ENCODE measurements at places on chromosomes 1 and 21.

DNA sequence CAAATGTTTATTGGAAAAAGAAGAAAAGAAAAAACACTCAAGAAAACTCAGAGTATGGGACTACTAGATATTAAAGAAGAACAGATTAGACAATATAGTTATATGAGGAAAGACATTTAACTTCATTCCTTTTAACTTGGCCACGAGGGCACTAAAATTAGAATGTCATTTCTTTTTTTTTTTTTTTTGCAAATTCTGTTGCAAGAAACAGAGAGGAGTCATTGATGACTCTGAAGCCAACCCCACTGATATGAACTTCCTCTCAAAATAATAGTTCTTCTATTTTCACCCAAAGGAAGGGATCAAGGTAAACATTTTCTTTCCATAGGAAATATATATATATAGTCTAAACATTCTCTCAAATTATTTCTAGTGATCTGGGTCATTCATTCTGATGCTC, 24.6 kb upstream of the PEX19 start:
- no peak for DNase-seq

- DNase-seq, result no peak
These were observed 1.2 kb downstream of the OLIG1 start for GRCh38 chr21:33070998-33071769.

- DNase-seq, result no peak
These were observed 993 bp upstream of the PROK1 start for GRCh38 chr1:110449661-110450651.

GRCh38 chr21:38352536-38353219, 95.9 kb downstream of the KCNJ15 start:
- DNase-seq, result peak; percentile 46

GRCh38 chr21:17454315-17455027, 58.4 kb upstream of the CXADR start:
- DNase-seq, result no peak

- DNase-seq, result no peak
These were observed 428.6 kb downstream of the PTPRC start for GRCh38 chr1:199067483-199067882.

GRCh38 chr1:23403735-23404486, 20.6 kb downstream of the TCEA3 start:
- DNase-seq, result peak; percentile 78

GRCh38 chr1:206802401-206802800, 30.1 kb upstream of the IL10 start:
- DNase-seq, result no peak

GRCh38 chr1:82979593-82980236, 1019.2 kb downstream of the TTLL7 start:
- DNase-seq, result no peak

- no peak for DNase-seq
These were observed 75.8 kb downstream of the TRIM33 start for GRCh38 chr1:114435088-114435715.

GRCh38 chr1:151282883-151283725, 1.0 kb downstream of the ZNF687 start:
- DNase-seq, result no peak

- no peak for DNase-seq
These were observed 1.3 kb upstream of the ZP4 start for GRCh38 chr1:237891979-237892378.

DNA sequence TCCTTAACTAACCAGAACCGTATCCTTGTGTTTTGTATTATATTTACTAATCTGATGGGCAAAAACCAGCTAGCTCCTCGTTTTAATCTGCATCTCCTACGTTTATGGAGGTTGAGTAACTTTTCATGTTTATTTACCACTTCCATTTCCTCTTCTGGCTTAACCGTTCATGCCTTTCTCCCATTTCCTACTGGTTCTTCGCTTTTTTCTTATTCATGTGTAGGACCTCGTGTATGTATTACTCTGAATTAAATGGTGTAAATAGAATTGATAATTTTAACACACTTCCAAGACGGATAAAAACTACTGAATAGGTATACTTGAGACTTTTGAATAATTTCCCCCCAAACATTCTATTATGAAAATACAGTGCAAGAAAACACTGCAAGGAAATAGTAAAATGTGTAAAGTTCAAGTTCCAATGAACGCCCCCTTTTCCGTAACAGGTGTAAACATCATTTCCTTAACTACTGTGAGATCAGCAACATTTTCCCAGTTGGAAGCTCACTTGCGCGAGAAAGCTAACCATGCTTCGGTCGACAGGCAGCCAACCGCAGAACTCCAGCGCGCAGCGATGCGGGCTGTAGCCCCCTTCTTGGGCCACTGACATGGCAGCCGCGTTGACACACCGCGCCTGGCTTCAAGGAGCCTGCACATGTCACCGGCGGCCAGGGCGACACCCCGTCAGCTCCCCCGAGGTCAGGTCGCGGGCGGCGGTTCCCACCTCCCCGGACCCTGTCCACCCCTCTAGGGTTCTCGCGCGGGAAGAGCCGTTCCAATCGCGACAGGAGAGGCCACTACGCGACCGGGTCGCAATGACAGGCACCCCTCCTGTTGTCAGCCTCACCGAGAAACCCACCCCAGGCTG, 816 bp downstream of the EDEM3 start:
- DNase-seq, result peak; percentile 20

DNA sequence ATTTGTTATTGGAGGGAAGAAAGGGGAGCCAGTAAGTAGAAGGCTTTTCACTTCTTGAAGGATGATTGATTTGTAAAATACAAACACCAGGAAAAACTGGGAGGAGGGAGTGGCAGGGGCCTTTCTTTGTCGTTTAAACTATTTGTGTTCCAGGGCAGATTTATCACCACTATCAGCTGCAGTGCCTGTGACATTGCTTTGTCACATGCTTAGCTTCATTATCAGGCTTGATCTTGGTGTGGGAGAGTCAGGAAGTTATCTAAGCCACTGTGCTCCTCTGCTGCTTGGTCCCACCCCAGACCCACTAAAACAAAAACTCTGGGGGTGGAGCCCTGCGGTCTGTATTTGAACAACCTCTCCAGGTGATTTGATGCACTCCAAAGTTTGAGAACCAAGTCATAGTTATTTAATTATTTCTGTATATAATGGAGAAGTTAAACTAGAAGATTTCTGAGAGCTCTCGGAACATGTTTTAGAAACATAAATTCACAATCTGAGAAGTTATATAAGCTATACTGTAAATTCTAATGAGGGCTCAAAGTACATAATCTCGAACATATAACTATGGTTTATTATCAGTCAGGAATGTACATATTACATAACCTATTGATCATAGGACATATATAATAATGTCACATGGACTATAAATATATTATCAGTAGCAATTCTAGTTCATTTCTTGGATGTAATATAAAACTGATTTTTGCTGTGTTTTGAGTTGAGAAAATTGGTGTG, 87.9 kb downstream of the CDC14A start:
- DNase-seq, result peak; percentile 63

DNA sequence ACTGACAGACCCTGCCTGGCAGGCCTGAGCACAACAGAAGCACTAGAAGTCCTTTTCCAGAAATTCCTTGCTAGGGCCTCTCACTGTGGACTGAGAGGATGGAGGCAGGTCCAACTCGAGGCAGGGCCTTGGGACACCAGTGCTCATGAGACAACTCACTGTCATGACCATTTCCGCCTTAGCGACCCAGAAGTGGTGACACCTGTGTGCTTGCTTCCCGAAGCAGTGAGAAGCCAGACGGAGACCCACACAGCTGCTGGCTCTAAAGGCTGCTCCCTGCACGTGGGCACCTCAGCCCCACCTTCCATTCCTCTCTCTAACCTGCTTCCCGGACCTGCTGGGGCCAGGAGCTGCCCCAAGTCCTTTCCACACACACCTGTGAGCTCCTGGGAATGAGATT, 33.0 kb downstream of the KCNC4 start:
- no peak for DNase-seq

GRCh38 chr1:172456344-172456769, 12.5 kb upstream of the PIGC start:
- no peak for DNase-seq

- no peak for DNase-seq
These were observed 22.0 kb downstream of the SLC37A1 start for GRCh38 chr21:42535602-42536171.

DNA sequence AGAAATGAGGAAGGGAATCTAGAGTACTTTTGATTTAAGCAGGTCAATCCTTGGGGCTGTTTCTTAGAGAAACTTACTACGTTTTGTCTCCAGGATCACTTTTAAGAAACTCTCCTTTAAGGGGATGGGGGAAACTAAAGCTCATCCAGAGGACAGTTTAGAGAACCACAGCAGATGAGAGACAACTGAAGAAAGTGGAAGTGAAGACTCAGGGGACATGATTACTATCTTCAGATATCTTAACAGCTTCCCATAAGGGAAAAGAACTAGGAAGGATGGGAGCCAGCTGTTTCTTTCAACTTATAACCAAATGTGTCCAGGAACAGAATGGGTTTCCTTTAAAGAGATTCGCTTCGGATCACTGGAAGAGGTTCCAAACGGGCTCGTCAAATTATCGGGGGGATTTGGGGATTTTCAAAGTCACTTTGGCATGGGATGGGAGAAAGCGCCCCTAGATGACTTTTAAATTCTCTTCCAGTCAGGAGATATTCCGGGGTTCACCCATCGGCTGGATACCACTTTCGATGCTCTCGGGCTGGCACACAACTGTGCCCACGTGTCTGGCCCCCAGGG, 1.2 kb downstream of the SCMH1 start:
- no peak for DNase-seq

DNA sequence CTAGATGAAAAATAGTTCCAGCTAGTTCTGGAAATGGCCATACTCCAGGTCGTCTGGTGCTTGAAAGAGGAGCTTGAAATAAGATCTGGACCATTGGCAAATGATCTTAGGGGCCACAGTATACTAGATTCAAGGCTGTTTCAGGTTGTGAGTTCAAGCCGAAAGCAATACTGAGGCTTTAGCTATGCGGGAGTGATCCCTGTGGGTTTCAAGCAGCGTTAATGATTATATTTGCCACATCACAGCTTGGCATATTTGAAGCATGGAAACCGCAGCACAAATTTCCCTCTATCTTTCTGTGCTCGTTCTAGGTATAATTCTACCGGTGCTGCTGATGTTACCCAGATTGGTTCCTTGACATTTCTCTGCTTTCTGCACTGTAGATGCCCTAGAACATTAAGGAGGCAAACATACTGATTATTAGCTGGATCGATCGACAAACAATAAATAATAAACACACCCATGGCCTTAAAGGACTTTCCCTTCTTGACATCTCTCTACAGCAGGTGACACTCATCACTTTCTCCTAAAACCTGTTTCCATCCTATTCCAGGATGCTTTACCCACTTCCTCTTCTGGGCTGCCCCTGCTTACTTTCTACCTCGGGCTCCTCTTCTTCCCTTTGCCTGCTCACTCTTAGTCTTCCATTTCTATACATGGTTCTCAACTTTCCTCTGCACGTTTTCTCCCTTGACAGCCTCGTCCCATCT, 40.6 kb upstream of the LYST start:
- no peak for DNase-seq

GRCh38 chr1:100528871-100529270, 9.1 kb upstream of the GPR88 start:
- no peak for DNase-seq

DNA sequence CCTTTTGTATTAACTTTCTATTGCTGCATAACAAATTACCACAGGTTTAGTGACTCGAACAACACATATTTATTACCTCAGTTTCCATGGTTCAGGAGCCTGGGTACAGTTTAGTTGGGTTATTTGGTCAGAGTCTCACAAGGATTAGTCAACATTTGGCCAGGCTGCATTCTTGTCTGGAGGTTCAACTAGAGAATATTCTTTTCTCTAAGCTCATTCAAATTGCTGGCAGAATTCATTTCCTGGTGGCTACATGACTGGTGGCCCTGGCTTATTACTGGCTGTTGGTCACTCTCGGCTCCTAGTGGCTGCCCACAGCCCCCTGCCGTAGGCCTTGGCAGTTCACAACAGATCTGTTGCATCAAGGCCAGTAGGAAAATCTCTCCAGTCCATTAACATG, 81.1 kb upstream of the ADAR start:
- no peak for DNase-seq
